ENCODE measurements at places on chromosomes 7 and 10.

DNA sequence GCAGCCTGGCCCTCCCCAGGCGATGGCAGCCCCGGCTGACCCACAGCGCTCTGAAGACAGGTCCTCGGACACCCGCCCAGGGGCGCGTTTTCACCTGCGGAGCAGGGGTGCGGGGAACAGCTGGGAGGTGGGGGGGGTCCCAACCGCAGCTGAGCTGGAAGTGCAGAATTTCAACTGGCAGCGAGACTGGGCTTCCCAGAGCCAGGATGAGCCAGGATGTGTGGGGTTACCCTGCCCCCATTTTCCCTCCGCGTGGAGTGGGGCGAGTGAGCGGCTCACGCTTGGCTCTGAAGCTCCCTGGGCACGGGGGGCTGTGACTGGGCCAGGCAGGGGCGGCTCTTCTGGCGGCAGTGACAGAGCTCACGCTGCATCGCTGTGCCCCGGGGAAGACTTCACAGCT is 70.2 kb downstream of the DNAJB6 start:
- no peak for DNase-seq

DNA sequence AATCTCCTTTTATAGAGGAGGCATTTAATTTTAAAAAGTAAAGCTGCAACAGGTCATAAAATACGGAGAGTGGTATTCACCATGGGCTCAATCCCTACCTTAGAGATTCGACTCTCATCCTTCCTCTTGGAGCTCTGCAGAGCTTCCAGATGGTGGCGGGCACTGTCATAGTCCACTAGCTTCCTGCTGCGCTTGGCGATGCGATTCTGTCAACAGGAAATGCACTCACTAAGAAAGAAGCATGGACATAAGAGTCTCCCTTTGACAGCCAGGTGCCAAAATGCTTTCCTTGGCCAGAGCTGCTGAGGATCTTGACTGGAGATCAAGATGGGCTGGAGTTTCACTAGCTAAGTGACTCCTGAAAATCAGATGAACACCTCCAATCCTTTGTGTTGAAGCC is 154.4 kb downstream of the AMPH start:
- no peak for DNase-seq

- no peak for DNase-seq
Observed at GRCh38 chr7:70458745-70459144, 673.2 kb upstream of the GALNT17 start.

GRCh38 chr7:37549076-37549931 is 100.6 kb upstream of the ELMO1 start:
- DNase-seq = no peak

GRCh38 chr10:88184543-88185297 is 321.3 kb downstream of the PTEN start:
- no peak for DNase-seq

DNA sequence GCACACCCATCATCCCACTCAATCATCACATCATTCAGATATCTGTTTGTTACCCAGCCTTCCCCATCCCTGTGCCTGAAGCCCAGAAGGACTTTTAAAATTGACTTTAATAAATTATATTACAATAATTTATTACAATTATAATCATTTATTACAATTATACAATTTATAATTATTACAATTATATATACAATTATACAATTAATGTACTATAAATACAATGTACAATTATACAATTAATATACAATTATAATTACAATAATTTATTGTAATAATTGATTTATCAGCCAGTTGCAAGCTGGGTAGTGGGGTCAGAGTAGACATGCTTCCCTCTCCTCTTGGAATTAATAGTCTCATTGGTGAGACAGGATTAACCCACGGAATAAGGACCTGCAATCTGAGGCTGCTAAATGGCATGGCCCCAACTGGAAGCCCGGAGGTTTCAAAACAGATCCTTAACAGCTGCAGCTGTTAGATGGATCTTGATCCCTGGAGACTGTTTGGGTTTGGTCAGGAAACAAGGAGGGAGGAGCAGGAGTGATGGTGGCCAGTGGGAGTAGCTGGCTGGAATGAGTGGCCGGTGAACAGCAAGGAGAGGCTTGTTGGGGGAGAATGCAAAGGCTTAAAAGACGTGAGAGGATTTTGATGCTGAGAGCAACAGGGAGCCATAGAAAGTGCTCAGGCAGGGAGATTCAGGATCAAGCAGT is 402.8 kb upstream of the PODXL start:
- no peak for DNase-seq

DNA sequence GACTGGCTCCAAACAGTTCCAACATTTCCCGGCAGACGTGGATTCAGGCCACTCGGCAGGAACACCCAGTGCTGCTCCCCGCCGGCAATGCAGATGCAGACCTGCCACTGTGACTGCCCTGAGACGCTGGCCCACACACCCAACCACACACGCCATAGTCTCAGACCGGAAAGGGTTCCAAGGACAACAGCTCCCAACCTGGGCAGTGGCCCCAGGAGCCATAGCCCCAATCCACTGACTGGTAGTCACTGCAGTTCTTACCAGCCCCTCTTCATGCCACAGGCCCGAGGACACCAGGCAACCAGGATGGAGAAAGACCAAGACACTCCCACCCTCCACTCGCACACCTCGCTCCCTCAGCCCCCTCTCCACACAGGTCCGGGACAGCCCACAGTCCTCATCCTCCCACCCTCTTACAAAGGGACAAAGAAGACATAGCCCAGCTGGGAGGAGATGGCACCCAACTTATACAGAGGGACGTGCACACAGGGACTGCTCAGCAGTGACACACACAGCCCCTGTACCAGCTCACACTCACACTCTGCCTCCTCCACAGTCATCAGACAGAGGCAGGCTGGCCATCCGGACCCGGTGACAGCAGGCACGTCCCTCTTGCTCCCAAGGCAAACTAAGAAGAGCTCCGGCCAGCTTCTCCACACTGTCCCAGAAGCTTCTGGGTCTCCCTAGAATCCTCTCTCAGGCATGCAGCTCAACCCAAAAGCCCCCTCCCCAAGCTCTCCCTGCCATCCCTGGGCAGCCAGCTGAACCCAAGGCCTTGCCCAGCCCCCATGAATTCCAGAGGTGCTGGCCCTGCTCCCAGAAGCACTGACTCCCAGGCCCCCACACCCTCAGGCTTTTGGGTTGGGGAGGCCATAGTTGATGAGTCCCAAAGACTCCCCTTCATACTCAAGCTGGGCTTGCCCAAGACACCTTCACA is 24.8 kb downstream of the KCNH2 start:
- DNase-seq = no peak

DNA sequence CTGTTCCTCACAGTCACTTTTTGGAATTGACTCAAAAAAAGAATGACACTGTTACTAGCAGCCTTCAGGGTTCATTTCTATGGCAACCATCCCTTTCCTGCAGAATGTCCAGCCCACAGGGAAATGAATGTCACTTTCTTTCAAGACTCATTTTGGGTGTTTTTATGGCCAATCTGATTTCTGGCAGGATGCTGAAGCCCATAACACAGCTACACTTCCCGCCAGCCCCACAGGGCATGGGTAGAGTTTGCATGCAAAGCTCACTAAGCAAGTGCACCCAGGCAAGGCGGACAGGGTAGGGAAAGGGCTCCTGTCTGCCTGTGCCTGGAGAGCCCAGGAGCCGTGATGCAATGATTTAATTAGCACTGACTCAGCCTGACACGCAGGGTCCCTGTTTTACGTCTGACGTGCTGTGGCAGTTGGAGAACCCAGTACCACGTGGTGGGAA is 26.1 kb upstream of the GPAM start:
- no peak for DNase-seq

- no peak for DNase-seq
Observed at GRCh38 chr7:27442455-27442854, 199.9 kb downstream of the EVX1 start.

GRCh38 chr7:16271990-16272665 is 149.2 kb downstream of the CRPPA start:
- peak; percentile 55 for DNase-seq

- DNase-seq = no peak
Observed at GRCh38 chr10:101006593-101007098, 7.0 kb downstream of the LZTS2 start.

GRCh38 chr7:86989407-86989806 is 70.0 kb downstream of the ELAPOR2 start:
- no peak for DNase-seq

- no peak for DNase-seq
Observed at GRCh38 chr7:151312831-151313809, 28.5 kb upstream of the NUB1 start.

DNA sequence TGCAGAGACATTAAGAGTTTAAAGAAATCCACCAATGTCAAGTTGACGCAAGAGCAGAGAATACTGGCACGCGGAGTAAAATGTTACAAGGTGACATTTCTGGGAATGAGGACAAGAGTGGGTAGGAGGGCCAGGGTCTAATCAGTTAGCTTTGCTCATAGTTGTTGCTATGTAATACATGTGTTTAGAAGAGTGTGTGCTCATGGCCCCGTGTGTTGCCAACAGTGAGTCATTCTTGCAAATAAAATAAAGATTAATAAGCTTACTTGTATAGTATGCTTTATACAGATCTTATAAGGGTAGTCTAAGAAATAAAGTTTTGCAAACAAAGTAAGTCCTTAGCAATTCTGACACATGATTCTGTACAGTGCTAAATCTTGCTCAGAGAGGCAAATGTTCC is 64.5 kb downstream of the DNMBP start:
- peak; percentile 88 for DNase-seq

GRCh38 chr7:44167920-44168319 is 21.3 kb downstream of the GCK start:
- no peak for DNase-seq

- DNase-seq = no peak
Observed at GRCh38 chr7:99737726-99738125, 2.7 kb upstream of the CYP3A7 start.

DNA sequence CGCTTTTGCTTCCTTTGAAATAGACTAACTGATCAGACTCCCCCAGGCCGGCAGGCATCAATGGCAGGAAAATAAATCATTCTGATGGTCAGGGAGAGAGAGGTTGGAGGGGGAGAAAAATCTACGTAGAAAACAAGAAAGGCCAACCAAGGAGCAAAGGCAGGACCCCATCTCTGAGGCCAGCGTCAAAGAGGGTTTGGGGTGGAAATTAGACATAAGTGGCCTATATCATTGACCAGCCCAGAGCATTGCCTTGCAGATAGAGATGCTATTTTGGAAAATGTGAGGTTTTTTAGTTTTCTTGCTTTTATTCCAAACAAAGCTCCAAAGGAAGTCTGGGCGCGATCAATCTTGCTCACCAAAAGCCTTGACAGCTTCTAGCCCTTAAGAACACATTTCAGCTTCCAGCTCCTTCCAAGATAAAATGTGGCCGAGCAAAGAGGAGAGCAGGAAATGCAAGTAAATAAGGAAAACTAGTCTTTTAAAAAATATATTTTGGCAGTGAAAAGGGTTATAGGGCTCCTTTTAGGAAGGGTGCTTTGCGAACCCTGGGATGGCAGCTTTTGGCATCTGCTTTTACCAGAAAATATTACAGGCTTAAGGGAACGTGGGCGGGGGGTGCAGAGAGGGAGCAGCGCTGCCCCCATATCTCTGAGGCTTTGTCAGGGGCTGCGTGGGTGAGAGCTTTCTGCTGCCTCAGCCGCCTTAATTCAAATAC is 2.0 kb upstream of the HOXA2 start:
- DNase-seq = no peak

- DNase-seq = no peak
Observed at GRCh38 chr10:5779730-5780129, 33.5 kb downstream of the GDI2 start.

DNA sequence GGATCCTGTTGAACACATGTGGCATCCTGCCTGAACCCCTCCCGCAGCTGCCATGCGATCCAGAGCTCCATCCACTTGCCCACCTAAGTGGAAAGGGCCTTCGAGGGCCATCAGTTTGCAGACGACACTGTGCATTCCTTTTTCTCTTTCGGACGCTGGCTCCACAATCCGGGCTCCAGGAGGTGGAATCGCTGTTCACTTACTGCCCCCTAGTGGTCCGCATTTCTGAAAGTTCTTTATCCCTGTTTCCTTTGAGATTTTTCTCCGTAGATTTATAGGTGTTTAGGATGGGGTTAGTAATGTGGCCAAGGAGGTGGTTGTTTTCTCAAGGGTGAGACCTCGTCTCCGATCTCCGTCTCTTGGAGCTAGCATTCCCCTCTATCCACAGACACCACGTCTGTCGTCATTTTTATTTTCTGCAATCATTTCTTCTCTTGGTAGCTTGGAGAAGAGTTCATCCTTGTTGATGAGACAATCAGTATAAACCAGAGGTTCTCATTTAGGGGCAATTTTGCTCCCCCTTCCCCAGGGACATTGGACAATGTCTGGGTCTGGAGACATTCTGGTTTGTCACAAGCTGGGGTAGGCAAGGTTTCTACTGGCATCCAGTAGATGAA is 204.6 kb downstream of the ARHGAP21 start:
- peak; percentile 12 for DNase-seq

DNA sequence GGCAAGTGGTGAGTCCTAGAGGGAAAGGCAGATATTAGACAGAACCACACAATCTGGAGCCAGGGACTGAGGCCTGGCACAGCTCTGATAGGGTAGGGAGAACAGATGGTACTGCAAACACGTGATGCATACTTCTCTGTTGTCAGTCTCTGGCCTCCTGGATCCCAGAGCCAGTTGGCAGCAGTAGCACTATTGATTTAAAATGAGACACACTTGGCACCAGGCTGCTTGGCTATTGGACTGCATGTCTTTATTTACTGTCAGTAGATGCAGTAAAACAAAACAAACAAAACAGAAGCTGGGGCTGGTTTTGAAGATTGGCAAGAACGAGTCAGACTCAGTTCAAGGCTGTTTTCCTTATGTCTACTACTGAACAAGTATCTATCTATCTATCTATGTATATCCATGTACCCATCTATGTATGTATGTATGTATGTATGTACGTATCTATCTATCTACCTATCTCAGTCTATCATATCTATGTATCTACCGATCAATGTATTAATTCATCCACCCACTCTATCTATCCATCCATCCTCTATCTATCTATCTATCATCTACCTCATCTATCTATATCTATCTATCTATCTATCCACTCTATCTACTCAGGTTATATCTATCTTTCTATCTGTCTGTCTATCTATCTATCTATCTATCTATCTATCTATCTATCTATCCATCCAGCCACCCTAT is 23.4 kb upstream of the MGAM2 start:
- DNase-seq = no peak

DNA sequence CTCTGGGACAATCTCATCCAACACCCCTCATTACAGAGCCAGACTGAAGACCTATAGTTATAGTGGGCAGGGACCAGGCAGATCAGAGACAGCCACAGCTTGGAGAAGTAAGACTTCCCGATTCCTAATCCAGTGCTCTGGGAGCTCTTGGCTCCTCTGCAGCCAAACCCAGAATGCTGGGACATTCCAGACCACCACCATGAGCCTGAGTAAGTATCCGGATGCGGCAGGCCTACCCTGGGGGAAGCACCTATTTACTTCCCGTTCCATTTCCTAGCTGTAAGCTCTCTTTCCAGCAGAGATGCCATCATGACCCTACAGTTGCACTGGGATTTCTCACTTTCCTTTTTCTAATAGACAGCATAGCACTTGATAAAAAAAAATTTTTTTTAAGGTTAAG is 16.4 kb downstream of the HIP1 start:
- DNase-seq = no peak

DNA sequence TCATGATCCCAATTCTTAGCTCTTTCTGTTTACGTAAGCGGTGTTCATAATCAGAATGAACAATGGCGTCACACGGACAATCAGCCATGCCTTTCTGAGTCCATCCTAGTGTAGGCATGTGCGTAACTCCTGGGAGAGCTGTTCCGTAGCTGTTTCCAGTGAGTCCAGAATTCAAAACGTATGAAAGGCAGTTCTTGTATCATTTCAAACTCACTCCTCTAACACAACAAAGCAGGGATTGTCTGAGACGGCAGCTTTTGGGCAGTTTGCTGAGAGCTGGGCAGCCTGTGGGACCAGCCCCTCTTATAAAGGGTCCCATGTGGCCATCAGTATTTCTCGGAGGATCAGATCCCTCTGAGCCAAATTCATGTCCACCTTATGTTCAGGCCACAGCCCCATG is 43.4 kb downstream of the PSPH start:
- peak; percentile 34 for DNase-seq

Measured in retinal pigment epithelial cell (primary cell).